ENCODE measurements at places on chromosomes 3 and 15.

GRCh38 chr3:118239253-118239652, 795.4 kb downstream of the IGSF11 start:
- DNase-seq = no peak

- no peak for DNase-seq
Observed at GRCh38 chr3:186315581-186316354, 46.3 kb downstream of the DGKG start.

DNA sequence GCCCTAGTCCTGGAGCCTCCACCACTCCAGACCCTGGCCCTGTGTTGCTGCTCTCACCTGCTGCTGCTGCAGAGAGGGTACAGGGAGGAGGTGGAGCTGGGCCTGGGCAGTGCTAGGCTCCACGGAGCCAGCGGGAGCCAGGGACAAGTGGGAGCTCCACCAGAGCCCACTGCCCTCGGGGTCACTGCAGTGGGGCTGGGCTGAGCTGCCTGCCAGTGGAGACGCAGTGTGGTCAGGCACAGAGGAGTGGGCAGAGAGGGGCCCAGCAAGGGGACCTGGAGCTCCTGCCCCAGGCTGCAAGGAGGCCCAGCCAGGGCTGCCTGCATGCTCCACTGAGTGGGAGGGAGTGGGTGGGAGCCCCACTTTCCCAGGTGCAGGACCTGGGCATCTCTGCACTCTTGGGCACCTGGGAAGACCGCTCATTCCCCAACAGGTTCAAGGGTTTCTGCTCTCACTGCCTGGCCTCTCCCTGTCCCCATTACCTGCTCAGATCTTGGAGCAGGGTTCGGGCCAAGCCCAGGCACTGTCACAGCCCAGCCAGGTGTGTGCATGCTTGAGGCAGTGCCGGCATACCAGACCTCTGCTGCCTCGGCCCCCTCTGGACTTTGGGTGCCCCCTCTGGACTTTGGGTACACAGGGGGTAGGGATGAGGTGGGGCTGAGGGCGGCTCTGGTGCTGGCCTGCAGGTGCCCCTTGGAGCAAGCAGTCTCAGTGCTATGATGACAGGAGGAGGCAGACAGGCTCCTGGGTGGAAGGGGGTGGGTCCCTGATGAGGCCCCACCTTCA, 308.0 kb downstream of the DOCK3 start:
- no peak for DNase-seq

GRCh38 chr15:97994236-97994635, 33.7 kb downstream of the ARRDC4 start:
- no peak for DNase-seq

- DNase-seq = no peak
Observed at GRCh38 chr3:116394365-116394764, 50.9 kb downstream of the LSAMP start.

- no peak for DNase-seq
Observed at GRCh38 chr3:100088735-100089368, 25.4 kb downstream of the FILIP1L start.

GRCh38 chr3:73176941-73177340, 115.5 kb downstream of the EBLN2 start:
- no peak for DNase-seq

GRCh38 chr3:138912237-138912636, 34.7 kb downstream of the FOXL2 start:
- DNase-seq = no peak

- DNase-seq = no peak
Observed at GRCh38 chr15:45094358-45094730, 19.6 kb downstream of the DUOX2 start.

GRCh38 chr3:149122721-149123578, 6.5 kb upstream of the HPS3 start:
- no peak for DNase-seq

- no peak for DNase-seq
Observed at GRCh38 chr3:65706776-65707568, 331.7 kb downstream of the MAGI1 start.

All from stimulated activated CD8-positive, alpha-beta memory T cell treated with anti-CD3 and anti-CD28 coated beads, Interleukin-7, amount 100 ng/mL, for 4 hours (primary cell).